ENCODE measurements at places on chromosomes 2 and 18.

DNA sequence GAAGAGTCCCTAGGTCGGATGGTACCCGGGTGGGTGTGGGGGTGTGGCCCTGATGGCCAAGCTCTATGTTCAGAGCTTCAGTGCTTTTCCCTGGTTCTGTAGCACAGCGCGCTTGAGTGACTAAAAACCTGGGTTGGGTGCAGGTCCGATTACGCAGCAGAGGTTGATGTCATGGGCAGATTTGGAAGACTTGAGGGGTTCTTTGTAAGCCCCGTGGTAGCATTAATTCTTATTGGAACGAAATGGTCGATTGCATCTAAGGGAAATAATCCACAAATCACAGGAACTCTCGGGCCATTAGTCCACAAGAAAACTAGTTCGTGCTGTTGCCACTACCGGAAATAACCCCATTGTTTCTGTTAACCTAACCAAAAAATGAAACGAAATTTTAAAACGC is 9.0 kb downstream of the HOXD8 start:
- DNase-seq: no peak

- no peak for DNase-seq
Measured at GRCh38 chr18:62080172-62080900, 106.5 kb downstream of the PIGN start.

DNA sequence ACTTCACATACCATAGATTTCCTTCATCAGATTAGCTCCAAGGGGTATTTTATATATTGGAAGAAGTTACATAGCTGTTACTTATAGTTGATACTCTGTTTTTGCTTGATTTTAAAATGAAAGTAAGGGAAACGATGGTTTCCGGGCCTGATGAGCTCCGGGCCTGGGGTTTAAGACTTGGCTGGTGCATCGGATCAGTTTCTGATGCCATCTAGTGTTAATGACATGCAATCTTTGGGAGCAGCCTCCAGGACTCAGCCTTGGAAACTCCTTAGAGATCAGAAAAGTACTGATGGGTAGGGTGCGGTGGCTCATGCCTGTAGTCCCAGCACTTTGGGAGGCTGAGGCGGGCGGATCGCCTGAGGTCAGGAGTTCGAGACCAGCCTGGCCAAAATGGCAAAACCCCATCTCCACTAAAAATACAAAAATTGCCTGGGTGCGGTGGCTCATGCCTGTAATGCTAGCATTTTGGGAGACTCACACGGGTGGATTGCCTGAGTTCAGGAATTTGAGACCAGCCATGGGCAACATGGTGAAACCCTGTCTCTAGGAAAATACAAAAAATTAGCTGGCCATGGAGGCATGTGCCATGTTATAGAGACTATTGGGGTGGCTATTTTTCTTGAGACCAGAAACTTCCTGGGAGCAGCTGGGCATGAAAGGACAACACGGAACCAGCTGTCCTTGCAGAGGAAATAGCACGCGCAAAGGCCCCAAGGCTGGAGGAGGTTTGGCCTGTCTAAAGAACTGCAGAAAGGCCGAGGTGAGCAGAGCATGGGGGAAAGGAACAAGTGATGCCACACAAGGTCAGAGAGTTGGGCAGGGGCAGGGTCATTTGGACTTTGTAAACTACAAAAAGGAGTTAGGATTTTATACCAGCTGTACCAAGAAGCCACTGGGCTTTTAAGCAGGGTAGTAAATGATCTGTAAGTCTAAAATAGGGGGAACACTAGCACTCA is 46.9 kb upstream of the CNOT11 start:
- peak; percentile 71 for DNase-seq

DNA sequence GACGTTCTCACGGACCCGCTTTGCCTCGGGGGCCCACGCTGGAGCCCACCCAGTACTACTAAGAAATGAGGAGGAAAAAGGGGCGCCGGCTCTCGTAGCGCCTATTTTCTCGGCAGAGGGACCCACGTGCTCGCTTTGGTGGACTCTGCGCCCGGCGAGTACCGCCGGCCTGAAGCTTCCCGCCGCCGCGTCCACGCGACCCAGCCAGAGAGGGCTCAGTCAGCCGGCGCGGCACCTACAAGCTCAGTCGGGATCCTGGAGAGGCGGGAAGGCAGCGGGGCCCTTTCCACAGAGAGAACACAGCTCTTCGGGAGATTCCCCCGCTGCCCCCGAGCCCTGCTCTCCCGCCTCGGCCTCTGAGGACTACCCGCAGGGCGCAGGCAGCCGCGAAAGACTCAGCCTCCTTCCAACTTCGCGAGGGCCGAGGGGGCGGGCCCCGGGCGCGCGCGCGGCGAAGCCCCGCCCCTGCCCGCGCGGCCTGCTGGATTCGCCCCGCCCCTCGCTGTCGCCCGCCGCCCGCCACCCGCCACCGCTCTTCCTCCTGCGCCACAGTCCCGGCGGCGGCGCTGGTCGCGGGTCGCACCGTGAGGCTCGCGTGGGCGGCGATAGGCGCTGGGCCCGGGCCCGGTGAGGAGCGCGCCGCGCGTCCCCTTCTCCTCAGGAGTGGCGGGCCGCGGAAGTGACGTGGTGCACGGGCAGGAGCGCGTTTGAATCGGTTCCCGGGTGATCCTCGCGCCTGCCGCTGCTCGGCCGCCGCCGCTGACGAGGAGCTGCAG is at the start of gene SMCHD1:
TSS of gene SMCHD1 (plus strand) at position 549 of the 776 bp plus-strand sequence. CDS start 350 bp downstream, outside the sequence.
- no peak for DNase-seq

DNA sequence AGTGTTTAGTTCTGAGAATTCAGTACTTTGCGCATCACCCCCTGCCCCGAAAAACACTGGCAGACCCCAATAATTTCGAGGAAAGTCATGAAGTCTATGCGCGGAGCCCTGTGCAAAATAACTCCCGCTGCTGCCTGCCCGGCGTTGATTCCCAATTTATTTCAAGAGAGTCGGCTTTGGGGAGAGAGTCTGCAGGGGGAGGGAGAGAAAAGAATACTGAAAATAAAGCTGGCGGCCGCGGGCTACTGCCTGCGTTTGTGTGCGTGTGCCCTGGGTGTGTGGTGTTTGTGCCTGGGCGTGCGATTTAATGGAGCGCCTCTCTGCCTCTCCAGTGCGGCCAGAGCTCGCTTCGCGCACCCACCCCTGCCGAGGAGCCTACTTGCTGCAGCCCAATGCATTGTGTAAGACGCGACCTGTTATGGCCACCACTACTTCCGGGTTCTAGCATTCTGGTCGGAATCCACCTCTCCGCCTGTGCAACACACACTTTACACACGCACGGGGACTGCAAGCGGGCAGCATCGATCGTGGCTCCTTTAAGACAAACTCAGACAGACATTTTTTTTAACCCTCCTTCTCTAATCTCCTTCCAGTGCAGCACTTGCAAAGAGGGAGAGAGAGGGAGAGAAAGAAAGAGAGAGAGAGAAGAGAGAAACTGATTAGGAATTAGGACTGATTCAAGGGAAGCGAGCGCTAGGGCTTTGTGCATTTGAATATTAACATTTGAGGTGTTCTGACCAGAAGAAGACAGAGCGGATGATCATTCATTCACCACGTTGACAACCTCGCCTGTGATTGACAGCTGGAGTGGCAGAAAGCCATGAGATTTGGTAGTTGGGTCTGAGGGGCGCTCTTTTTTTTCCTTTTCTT is at the start of gene MEIS1:
TSS of gene MEIS1 (plus strand) at position 447 of the 870 bp plus-strand sequence. CDS start 732 bp downstream, outside the sequence.
- DNase-seq: peak; percentile 41

DNA sequence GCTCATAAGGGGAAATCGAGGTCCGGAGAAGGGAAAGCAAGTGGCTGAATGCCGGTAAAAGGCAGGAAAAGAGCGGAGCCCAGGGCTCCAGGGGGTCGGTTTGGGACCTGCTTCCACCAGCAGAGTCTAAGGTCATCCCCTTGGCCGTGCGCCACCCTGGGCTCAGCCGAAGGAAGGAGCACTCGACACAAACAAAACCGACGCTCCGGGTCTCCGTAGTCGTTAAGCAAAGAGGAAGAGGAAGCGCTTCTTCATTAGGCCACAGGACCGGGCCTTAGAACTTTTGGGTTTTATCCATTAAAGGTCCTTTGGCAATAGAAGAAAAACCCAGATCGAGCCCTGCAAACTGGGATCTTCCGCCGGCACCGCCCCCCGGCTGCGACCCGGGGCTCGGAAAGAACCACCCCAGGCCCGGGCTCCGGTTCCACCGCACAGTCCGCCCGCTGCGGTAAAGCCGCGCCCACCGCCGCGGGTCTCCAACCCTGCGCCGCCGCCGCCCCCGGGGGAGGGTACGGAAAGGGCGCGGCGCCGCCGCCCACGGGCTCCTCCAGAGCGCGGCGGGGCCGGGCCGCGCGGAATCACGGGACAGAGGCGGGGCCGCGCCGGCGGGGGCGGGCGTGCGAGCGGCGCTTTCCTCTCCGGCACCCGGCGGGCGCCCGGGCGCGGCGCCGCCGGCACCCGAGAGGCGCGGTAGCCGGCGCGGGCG is at the start of gene TTL:
TSS of gene TTL (plus strand) at position 629 of the 706 bp plus-strand sequence. CDS start 189 bp downstream, outside the sequence.
- DNase-seq: no peak

- no peak for DNase-seq
Measured at GRCh38 chr2:30665761-30666265, 141.4 kb downstream of the CAPN13 start.

DNA sequence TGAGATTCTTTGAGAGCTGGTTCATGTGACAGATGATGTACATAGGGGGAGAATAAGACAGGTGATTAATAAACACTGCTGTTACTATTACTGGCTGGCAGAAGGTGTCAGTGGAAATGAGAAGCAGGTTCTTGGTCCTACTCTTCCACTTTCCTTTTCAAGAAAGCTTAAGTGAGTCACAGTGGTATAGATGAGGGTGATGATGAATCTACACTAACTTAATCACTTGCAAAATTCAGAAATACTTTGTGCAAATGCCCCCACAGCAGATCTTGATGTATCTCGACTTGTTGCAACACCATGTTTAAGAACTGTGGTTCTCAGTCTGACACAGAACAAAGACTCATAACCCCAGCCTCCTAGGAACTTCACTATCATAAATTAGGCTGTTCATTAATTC is 35.9 kb upstream of the MGAT5 start:
- DNase-seq: no peak

- no peak for DNase-seq
Measured at GRCh38 chr2:64362562-64363026, 91.4 kb upstream of the LGALSL start.

DNA sequence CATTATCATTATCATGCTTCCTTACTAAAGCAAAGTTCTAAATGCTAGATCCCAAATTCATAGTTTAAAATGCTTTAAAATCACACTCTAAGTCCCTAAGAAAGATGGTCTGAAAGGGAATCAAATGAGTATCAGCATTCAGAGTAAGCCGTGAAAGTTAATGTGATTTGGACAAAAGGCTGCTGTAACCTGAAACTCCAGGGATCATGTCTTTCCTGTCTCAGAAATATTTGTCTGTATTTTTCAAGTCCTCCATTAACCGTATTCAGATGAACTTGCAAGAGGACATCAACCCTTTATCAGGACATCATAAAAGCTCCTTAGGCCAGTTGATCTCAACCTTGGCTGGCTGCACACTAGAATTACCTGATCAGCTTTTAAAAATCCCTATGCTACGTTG is 324.3 kb upstream of the PKDCC start:
- no peak for DNase-seq

DNA sequence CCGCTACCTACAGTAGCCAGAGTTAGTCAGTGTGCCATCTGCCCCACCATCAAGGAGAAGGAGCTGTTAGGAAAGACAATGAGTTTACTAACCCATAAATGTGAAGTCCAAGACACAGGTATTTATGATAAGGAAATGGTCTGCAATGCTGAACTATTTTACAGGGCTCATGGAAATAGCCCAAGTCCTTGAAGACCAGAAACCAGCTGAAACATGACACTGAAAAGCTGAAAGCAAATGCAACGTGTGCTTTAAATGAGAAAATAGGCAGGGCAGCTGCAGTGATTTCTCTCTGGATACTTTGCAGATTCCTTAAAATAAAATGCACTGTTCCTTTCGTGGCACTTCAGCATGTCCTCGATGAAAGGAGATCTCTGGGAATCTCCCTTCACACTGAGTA is 256.4 kb upstream of the TCF4 start:
- no peak for DNase-seq

- DNase-seq: no peak
Measured at GRCh38 chr2:104046466-104046865, 807.4 kb upstream of the POU3F3 start.

DNA sequence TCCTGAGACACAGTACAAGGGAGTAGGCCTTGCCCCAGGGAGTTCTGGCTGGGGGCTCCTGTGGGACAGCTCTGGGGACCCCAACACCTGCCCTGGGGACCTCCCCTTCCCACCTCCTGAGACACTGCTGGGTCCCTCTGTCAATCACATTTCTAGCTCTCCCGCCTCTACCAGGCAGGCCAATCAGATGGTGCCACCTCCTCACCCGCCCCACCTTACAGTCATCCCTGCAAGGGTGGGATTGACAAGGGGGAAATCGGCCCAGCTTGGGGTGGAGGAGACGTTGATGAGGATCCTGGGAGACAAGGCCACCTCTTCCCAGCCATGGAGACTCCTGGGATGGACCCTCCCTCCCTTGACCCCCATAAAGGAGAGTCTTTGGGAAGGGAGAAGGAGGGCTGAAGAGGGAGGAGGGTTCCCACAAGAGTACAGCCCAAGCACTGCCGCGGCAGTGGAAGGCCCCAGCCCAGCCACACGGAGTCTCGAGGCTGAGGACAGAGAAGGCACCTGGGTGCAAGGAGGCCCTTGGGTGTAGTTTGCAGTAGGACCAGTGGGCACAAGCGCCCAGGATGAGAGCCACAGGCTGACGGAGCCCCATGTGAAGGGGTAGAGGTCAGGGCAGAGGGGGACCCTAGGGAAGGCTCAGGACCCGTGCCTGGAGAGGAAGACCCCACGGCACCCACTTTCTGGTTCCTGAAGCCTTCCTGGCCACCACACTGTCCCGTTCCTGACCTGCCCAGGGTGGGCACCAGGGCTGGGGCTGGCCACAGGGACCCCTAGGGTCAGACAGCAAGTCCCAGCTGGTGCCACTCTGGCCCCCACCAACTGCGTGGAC is 109.9 kb upstream of the OTOS start:
- no peak for DNase-seq

GRCh38 chr2:74712223-74713053 is 58.4 kb downstream of the SEMA4F start:
- DNase-seq: no peak

- DNase-seq: no peak
Measured at GRCh38 chr2:43737855-43738254, 36.0 kb upstream of the DYNC2LI1 start.

- DNase-seq: no peak
Measured at GRCh38 chr2:169366066-169366465, 3.7 kb upstream of the LRP2 start.

GRCh38 chr2:227933884-227934283 is 62.5 kb downstream of the DAW1 start:
- no peak for DNase-seq

DNA sequence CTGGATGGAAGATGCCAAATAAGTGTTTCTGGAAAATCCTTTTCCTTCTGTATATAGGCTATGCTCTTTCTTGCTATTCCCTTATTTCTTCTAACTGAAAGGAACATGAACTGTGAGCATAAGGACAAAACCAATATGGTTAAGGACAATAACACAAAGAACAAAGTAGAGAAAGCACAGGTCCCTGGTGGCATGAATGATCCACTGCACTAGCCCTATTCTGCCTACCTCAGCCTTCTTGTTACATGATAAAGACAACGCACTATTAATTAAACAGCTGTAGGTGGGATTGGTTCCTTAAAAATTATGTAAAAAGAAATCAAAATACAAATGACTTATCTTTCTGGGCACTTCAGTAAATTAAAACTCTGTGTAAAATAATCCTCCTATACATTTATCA is 1.9 kb upstream of the WDR75 start:
- DNase-seq: no peak
